ENCODE measurements at places on chromosomes 12 and 14.

- DNase-seq, result peak; percentile 40
These were observed 830 bp downstream of the PPP4R3A start for GRCh38 chr14:91509083-91509877.

GRCh38 chr12:65535946-65536345 lies 257.5 kb downstream of the MSRB3 start:
- no peak for DNase-seq

DNA sequence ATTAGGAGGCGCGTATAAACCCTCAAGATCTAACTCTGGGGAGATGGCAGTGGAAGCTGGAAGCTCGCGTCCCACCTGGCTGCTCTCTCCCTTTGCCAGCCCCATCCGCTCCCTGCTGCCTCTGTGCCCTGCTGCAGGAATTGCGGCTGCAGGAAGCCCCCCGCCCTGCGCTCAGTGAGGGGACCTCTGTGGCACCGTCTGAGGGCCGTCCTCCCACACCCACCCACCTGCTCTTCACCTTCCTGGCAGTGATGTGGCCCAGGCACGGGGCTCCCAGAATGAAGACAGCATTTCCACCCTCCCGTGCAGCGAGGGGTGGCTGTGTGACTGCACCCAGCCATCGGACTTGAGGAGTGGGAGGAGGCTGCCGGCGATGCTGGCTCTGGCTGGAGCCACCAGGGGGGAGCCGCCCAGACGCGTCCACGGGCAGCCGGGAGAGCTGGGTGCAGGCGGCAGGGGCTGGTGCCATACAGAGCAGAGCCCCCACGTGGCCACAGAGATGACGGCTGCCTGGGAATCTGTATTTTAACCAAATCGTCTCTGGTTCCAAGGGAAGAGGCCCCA lies 28.3 kb upstream of the GALNT9 start:
- DNase-seq, result no peak

DNA sequence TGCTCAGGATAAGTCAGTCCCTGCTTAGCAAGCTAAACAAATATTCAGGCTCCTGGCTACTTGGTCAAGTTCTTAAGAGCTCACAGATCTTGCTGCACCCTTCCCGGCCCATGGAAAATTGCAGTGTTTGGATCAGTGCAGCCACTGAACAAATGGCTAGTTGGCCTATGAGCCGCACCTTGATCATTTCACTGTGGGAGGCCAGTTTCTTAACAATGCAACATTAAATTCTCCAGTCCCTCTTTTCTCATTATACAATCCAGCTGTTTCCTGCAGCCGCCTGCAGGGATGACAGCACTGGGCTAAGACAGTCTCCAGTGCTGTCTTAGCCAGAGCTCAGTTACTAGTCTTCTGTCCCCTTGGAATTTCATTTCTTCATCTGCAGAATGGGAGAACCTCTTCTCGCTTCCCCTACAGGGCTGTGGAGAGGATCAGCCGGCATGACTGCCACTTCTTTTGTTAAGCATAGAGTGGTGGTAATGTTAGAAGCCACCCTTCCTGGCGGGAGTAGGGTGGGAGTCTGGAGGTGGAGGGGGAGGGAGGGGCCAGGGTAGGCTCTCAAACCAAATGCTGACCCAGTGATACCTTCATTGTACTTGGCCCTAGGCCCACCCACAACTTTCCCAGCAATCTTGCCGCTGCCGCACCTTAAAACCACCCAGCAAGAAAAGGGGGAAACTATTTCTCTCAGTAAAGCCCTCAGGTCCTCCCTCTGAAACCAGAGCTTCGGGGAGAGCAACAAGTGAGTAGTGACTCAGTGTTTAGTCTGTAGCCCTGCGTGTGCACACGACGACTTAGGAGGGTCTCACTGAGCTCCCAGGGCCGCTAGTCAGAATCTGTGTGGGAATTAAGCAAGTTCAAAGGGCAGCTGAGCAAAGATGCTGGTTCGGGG lies 145.7 kb downstream of the NUAK1 start:
- no peak for DNase-seq

Data from thyroid gland (tissue), 4 donors.